WTC11 (cell line): ENCODE measurements at places on chromosomes 7 and 10.

- no peak for DNase-seq
These were observed 32.0 kb upstream of the STRIP2 start for GRCh38 chr7:129401967-129402860.

DNA sequence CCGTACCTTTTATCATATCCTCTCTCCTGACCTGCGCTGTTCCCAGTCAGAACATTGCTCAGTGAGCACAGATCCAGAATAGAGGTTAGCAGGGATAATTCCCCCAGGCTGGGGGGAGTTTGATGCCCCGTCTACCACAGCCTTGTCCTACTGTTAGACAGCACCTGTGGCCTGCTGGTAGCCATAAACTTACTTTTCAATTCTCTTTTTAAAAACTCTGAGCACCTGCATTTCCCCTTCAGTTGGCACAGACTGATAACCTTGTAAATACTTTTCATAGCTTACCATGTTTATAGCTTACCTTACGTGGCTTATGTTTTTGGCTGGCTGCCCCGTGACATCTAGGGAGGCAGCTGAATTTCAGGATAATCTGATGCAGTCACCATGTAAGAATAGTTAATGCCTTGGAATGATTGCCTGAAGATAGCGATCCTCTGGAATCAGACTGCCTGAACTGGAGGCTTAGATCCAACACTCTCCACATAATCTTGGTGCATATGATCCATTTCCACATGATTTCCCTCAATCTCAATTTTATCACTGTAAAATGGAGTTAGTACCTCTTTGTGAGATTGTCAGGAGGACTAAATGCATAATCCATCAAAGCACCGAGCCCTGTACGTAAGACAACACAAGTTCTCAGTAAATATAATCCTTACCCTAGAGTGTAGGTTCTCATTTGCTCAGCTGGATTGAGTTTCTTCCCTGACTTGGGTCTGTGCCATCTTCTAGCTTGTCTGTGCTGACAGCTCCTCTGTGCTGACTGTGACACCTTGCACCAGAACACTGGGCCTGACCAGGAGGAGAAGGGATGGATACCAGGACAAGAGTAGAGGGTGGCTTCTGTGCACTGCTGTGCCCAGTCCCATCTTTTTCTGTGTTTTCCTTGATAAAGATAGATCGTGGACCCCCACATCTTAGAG lies 111.7 kb upstream of the GJD4 start:
- DNase-seq: no peak

- no peak for DNase-seq
These were observed 13.7 kb downstream of the PHTF2 start for GRCh38 chr7:77812290-77812685.

GRCh38 chr7:26083113-26083512 lies 68.9 kb upstream of the NFE2L3 start:
- no peak for DNase-seq

DNA sequence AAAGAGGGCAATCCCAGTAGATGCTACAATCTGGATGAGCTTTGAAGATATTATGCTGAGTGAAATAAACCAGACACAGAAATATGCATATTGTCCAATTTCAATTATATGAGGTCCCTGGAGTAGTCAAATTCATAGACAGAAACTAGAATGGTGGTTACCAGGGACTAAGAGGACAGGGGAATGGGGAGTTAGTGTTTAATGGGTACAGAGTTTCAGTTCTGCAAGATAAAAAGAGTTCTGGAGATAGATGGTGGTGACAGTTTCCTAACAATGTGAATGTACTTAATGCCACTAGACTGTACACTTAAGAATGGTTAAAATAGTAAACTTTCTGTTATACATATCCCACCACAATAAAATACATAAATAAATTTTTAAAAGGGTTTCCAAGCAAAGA lies 236.6 kb downstream of the ELMO1 start:
- no peak for DNase-seq

DNA sequence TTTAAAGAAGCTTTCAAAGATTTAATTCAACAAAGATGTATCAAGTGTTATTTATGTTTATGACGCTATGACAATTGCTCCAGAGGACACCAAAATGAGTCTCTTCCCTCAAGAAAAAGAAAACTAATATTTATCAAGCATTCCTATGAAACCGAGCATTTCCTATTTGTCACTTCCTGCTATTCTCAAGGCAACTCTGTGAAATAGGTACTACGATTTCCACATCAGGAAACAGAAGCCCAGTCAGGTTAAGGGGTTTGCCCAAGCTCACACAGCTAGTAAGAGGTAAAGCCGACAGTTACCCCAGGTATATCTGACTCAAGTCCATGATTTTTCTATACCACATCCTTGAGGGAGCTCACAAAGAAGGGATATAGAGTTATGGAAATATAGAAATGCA lies 85.9 kb downstream of the TRIL start:
- no peak for DNase-seq

GRCh38 chr10:86635402-86635801 lies 18.9 kb upstream of the OPN4 start:
- no peak for DNase-seq

GRCh38 chr10:113443141-113443925 lies 109.5 kb upstream of the HABP2 start:
- DNase-seq: no peak

GRCh38 chr7:137671920-137672319 lies 174.9 kb downstream of the DGKI start:
- DNase-seq: no peak

DNA sequence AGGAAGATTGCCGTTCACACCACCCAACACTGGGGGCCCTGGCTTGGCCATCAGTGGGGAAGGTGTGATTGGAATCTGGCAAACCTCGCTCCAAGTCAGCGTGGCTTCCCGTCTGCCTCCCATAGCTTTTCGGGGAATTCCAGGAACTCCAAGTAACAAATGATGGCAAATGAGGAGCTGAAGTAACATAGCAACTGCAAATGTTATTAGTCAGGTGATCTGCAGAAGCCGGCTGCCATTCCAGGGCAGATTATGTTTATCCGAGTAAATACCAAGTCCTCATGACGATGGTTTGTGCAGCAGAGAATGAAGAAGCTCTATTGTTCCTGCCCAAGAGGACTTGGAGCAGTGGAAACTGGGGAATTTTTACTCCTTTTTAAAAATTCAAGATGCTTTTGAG lies 270.5 kb upstream of the PODXL start:
- no peak for DNase-seq

DNA sequence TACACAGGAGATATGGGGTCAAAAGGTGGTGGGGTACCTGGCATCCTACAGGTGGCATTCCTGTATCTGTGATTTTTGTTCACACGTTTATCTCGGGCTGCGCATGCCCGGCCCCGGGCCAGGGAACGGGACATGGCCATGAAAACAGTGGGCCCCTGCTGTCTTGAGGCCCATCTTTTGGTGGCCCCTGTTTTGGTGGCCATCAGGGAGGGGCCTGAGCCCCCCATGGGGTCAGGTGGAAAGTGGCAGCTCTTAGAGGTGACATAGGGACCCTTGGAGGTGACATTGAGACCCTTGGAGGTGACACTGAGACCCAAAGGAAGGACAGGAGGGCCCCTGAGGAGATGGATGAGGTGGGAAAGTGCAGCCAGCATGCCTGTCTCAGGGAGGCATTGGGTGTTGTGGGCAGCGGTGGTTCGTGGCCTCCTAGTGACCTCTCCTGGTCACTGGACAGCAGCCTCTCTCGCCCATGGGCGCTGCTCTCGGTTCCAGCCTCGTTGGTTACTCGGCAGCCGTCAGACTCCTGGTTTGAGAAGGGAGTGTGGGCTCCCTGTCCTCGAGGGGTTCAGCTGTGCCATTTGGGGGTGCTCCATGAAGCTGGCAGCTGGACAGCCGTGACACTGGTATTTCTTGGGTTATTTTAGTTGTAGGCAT lies 39.9 kb downstream of the INPP5A start:
- DNase-seq: no peak

DNA sequence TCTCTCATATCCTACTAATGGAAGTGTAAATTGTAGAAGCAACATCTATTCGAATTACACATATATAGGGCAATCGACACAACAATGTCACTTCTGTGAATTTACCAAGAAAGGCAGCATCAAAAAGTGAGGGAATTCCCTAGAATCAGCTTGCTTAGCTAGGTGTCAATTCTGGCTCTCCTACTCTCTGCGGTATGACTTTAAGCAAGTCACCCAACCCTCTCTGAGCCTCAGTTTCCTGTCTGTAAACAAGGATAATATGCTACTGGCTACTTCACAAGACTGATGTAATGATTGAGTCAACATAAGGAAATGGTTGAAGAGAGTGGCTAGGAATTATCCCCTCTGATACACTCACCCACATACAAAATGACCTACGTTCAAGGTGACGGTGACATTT lies 19.4 kb downstream of the CCDC6 start:
- DNase-seq: no peak

DNA sequence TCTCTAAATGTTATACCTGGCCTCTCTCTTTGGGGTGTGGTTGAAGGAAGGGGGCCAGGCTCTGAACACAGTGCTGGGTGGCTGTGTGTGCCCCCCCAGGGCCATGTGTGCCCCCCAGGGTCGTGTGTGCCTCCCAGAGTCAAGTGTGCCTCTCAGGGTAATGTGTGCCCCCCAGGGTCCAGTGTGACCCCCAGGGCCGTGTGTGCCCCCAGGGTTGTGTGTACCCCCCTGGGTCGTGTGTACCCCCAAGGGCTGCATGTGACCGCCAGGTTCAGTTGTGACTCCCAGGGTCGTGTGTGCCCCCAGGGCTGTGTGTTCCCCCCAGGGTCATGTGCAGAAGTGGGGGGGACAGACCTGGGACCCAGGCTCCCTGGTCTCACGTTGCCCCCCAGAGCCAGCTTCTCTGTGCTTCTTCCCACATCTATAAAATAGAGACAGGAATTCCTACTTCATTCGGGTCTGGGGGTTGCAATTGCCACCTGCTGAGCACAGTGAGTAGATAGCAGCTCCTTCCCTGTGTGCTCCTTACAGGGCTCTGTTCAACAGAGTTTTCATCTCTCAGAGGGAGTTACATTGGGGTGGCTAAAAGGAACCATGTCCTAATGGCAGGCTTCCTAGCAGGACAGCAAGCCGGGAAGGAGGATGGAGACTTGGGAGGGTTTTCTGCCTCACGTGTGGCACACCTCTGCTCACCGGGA lies 40.7 kb upstream of the AQP1 start:
- DNase-seq: no peak

DNA sequence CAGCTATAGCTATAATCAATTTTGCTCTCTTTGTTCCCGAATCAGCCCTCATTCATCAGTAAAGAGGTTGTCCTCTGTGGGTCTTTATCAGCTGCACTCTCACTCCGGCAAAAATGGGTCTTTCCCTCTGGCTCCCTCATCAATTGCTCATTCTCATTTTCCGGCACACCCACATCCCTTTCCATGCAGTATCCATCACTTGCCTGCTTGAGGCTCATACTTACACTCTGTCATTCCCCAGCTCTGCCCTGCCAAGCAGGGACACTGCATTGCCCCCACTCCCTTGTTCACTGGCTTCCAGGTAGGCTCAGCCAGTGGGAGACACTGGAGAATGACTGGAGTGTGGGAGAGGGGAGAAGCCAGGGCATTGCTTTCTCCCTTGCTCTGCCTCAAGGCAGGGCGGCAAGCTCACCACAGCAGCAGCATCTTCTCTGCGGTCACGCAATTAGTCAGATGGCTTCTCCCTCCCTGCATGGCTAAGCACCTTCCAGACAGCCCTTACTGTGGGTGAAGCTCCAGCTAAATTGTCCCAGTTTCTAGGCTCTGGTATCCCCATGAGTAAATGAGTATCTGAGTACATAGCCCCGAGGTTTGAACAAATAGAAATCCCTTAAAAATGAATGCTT lies 470.7 kb upstream of the LRRN3 start:
- no peak for DNase-seq

DNA sequence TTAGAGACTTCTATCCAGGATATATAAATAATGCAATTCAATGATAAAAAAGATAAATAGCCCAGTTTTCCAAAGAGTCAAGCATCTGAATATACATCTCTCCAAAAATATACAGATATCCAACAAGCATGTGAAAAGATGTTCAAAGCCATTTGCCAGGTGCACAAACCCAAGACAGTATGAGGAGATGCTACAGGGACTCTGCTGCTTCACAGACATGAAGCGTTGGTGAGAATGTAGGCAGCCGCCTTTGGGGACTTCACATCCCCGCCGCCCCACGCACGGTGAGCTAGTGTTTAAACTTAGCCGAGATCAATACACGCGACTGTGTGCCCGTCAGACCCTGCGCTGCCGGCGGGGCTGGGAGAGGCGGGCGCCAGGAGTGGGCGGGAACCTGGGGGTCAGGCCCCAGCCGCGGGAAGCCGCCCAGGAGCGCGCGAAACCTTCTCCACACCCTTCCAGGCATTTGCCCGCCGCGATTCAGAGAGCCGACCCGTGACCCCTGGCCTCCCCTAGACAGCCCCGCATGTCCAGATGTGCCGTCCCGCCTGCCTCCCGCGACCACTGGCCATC lies 927 bp upstream of the ALOX5 start:
- peak; percentile 39 for DNase-seq

DNA sequence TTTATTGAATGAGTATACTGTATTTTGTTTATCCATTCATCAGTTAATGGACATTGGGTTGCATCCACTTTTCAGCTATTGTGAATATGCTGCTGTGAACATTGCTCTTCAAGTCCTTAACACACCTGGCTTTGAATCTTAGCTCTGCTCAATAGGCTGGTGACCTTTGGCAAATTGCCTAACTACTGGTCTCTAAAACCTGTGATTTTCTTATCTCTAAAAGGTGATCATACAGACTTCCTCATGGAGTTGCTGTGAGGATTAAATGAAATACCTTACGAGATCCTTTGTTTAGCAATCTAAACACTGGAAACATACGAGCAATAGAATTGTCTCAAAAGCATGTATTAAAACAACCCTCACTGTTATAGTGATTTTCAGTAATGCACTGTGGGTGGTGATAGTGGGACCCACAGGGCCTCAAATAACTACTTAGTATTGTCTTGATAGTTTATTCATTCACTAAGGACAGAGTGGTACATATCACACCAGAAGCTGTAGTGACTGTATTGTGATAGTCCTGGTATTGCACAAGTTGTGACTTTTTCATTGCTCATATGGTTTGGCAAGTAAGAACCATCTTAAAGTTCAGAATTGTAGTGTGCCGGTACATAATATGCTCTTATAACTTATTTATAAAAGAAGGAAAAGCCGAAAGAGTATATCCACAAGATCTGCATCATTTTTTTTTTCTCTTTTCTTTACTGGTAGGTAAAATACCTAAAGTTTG lies 257.6 kb downstream of the EXOC4 start:
- no peak for DNase-seq

GRCh38 chr7:5302577-5302976 lies 19.8 kb downstream of the SLC29A4 start:
- DNase-seq: no peak

DNA sequence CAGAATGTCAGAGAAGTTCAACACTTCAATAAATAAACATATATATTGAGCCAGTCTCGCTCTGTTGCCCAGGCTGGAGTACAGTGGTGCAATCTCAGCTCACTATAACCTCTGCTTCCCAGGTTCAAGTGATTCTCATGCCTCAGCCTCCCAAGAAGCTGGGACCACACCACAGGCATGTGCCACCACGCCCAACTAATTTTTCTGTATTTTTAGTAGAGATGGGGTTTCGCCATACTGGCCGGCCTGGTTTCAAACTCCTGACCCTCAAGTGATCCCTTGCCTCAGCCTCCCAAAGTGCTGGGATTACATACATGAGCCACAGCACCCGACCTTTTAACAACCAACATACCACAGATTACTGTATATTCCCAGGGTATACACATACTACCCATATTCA lies 134.2 kb downstream of the JMJD1C start:
- no peak for DNase-seq
